ENCODE measurements at places on chromosomes 16 and 17.

DNA sequence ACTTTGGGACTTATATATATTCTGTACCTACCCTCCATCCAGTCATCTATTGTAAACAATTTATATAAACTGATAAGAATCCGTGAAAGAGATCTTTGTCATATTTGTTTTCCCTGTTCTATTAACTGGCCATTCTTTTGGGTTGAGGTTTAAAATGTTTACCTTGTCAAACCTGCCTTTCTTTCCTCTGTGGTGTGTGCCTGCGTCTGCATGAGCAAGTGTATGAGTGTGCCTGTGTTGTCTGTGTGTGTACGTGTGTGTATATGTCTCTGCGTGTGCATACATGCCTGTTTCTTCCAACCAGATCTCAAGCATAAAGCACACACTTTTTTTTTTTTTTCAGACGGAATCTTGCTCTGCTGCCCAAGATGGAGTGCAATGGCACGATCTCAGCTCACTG, 201.5 kb downstream of the C16orf95 start:
- DNase-seq, result no peak

DNA sequence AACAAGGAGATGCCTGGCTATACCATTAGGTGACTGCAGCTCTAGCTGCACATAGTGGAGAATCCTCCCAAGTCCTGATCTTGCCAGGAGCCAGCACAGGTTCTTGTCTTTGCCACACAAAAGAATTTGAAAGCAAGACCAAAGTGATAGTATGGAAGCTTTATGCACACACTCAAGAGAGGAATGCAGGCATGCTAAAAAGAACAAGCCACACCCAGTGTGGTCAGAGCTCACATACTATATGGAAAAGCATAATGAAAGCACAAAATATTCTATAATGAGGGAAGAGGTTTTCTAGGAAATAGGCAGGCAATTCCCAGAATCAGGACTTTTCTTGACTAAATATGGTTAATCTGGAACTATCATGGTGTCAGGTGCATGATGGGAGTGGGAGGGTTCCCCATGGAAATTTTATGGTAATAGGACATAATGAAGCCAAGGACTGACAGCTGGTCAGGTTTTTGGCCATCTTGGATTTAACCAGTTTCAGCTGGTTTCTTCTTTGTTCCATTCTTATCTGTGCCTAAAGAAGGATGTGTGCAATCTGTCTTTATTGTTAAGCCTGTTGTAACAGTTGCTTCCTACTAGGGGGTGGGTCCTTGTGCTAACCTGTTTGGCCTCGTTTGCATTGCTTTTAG, 171.6 kb downstream of the ZNF18 start:
- DNase-seq, result no peak

DNA sequence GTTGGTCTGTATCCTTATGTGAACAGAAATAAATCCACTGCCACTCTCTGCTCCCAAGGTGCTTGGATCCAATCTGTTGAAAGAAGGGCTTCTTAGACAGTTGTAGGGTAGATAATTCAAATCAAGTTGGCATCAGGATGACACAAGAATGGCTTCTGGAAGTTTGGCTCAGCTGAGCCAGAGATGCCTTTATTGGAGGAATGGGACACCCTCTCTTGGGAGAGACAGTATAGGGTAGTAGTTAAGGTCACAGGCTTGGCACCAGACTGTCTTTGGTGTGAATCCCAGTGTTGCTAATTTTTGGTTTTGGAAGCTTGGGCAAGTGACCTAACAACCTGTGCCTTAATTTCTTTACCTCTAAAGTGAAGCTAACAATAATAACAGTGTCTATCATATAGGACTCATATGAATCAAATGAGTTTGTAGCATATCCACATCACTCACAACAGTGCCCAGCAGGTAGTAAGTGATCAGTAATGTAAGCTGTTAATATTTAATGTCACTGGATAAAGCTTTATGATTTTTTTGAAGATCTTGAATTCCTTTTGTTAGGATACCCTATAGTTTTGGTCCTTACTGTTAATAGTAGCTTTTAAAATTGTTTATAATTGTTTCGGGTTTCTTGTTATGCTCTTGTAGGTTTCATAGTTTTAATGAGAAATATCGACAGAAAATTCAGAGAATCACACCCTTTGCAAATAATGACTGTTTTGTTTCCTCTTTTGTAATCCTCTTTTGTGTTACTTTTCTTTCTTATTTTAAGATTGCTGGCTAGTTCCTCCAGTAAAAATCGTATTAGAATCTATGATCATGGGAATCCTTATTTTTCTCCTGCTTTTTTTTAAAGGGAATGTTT, 19.1 kb downstream of the ZNRF1 start:
- DNase-seq, result no peak

DNA sequence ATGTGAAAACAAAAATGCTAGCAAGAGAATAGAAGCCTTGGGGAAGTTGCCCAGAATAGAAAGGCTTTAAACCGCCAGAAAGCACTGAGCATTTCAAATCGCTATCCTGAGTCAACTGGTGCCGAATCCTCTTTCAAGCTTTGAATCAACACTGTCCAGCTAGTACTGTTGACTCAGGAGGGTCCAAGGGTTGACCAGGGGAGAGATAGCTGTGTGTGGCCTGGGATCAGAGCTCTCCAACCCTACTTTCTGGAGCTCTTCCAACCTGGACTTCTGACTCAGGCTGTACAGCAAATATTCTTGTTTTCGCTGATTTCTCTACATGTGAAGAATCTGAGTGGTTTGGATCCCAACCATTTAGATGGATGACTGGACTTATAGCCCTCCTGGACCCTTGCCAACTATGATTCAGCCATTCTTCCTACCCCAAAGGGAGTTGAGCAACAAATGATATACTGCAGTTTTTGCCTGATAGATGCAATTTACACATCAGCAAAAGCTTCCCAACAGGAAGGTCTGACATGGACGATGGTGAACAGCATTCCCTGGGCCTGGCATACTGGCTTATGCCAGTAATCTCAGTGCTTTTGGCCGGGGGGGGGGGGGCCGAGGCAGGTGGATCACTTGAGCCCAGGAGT, 154.0 kb upstream of the SDK2 start:
- DNase-seq, result peak; percentile 81

GRCh38 chr17:81129711-81130367, 35.5 kb upstream of the PVALEF start:
- no peak for DNase-seq

Data from GM04504 (cell line).